ENCODE measurements at places on chromosomes 6 and 20. TPM values are rescaled to one million over a fixed set of nuclear protein-coding genes. Genes with fewer than 3 reads are reported as not detected.

GRCh38 chr6:20427856-20428255 is 26.2 kb downstream of the E2F3 start:
- no peak for DNase-seq

DNA sequence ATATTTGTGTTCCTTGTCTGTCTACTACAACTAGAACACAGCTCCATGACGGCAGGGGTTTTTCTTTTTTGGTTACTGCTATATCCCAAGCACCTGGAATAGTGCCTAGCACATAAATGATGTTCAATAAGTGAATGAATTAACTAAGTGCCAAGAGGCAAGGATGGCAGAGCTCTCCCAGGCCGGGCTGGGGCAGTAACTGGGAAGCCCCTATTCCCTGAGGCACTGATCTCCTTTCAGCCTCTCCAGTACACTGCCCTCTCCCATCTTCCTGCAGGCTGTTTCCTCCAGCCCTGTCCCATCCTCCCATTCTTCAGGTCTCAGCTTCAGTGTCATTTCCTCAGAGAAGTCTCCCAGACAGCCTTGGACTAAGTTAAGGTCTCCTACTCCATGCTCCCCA is 29.0 kb upstream of the SPDEF start:
- DNase-seq: no peak

- DNase-seq: no peak
These were observed 128.1 kb downstream of the MYLK4 start for GRCh38 chr6:2622671-2623070.

- DNase-seq: no peak
These were observed 164.9 kb downstream of the TMEM242 start for GRCh38 chr6:157158456-157158855.

GRCh38 chr6:16183187-16183664 is 54.3 kb downstream of the MYLIP start:
- DNase-seq: no peak

- DNase-seq: no peak
These were observed 4.4 kb upstream of the LAMA4 start for GRCh38 chr6:112258642-112259336.

DNA sequence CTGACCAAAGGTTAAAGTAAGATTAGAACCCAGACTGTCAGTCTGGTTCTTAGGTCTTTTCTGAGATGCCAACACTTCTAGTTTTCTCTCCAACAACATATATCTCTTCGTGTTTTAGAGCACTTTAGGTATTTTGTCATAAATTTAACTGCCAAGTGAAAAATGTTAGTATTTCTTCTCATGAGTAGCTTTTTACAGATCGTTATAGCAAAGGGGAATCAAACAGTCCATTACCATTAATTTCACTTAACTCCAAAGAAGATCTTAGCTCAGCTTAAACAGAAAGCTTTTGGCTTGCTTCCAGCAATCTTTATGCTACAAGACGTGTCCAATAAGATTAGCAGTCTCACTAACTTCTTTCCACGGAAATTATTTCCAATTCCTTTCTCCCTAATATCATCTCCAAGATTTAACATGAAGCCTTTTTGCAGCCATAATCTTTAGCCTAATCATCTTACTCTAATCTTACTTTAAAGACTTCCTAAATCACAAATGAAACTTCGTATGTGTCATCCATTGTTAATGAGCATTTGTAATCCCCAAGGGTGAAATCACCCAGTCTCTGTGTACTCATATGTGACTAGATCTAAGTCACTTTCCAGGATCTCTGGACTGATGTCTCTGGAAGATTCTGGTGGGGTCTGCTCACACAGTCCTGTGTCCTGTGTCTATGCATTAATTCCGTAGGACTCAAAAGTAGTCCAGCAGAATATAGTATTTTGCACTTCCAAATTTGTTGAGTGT is 38.7 kb downstream of the MOXD1 start:
- no peak for DNase-seq

GRCh38 chr6:158894193-158894592 is 75.0 kb upstream of the EZR start:
- no peak for DNase-seq

DNA sequence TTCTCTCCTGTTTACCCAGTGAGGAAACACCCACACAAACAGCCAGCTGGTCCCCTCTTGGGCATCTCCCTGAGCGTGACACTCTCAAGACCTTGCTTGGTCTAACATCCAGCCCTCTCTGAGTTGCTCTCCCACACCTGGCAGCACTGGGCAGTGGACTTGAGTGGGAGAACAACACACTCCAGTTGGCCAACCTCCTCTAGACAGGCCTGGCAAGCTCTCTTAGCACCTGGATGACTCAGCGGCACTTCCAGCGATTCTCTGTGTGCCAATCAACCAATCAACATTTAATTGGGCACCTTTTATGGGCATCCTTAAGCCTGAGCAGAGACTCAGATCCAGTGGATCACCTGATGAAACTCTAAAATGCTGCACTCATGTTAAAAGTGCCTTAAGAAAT is 76.6 kb upstream of the QKI start:
- DNase-seq: no peak

DNA sequence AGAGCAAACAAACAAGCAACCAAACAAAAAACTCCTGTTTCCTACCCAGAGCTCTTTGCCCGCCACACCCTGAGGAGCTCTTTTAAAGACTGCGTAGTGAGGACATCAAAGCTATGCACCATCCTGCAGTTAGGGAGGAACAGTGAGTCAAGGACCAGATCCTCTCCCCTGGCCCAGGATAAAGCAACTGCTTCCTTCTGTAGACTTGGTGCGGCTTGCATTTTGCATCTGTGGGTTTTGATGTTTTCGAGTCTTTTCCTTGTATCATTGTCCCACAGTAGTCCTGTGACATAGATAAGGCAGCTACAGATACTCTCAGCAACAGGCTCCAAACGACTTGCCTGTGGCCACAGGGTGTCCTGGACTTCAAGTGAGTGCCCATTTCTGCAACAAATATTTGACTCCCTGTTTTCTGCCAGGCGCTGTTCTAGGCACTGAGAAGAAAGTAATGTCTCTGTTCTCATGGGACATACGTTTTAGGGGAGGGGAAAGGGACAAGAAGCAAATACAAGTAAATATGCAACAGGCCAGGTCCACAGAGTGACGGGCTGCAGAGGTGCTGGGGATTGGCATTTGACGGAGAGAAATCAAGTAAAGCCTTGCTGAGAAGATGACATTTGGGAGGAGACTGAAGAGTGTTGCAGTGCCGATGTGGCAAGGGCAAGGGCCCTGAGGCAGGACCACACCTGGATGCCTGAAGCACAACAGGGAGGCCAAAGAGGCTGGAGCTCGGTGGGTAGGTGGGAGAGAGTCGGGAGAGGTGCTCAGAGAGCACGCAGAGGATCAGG is 35.9 kb upstream of the MAP3K4 start:
- no peak for DNase-seq

DNA sequence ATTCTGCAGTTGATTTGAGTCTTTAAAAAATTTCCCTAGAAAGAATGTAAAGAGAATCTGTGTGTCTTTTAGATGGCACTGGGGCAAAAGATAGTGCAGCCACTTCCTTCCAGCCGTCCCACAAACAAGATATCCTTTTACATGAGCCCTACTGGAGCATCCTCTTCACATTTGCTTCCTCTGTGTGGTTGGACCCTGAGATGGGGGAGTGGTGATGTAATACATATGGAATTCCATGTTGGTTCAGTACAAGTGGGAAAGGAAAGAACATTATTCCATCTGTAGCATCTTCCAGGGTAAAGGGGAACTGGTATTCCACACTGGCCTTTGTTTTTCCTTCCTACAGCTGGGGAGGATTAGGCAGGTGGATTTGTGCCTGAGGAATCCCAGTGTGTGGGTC is 78.9 kb upstream of the ISM1 start:
- DNase-seq: no peak

DNA sequence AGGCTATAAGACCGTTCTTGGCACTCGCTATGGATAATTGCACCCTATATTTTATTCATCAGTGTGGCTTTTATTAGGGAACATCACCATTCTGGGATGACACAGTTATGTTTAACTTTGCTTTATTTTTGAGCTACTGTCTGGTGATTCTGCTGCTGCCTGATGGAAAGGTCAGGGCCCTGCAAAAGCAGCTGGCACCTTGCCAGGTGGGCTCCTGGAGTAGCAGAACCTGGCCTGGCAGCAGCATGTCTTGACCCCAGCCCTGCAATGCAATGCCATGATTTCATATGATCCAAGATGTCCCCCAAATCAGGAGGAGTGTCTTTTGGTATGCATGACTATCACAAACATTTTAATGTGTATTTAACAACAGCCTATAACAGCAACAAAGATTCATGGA is 228.4 kb upstream of the RSPO3 start:
- DNase-seq: no peak

DNA sequence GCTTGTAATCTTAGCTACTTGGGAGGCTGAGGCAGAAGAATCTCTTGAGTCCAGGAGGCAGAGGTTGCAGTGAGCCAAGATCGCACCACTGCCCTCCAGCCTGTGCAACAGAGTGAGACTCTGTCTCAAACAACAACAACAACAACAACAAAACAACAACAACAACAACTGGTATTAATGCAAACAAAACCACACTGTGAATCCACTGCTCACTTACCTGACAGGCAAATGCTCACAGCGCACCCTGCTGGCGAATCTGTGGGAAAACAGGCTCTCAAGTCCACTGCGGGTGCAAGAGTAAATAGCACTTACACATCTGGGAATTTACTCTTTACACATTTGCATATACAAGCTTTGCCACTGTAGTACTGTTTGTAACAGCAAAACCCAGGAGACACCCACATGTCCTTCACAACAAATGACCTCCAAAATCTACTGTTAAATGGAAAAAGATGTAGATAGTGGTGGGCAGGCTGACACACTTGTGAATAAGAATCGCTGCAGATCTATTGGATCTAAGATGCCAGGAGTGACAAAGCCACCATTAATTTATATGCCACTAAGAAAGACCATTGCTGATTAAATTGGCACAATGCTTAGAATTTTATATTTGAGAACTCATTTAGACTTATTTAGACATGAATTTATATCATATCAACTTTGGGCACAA is 29.3 kb downstream of the NSFL1C start:
- no peak for DNase-seq

DNA sequence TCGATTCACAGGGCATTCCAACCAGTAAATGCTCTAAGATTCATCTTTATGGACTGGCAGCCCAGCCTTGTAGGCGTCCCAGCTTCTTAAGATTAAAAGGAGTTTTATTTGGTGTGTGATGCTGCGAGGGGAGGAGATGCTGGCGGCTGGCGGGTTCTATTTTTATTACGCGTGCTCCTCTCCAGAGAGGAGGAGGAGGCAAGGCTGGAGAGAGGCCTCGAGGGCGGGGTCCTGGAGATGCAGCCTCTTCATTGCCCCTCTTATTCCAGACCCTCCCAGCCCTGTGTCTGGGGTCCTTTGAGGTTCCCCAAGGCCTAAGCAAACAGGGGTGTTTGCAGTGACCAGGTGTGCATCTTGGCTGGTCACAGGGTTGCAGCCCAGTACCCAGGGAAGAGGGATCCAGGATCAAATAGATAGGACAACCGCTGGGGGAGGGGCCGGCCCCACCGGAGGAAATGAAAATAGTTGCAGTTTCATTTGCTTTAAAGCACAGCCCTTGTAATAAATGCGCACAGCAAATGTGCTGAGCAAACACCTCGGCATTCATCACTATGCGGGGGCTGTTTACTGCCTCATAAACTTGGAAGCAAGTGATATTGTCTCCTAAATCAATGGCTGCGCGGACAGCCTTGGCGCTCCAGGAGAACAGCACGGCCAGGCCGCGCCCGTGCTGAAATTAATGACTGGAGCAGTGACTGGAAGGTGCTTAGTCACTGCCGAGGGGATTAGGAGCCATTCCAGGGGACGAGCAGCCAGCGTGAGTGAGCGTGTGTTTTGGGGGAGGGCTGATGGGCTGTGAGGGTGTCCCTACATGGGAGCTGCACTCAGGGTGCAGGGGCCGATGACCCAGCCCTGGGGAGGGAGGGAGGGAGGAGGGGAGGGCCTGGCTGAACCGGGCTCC is 83.0 kb downstream of the TMEM242 start:
- DNase-seq: no peak

GRCh38 chr6:44942201-44942600 is 385.9 kb upstream of the RUNX2 start:
- DNase-seq: no peak

GRCh38 chr6:109939654-109940053 is 38.5 kb upstream of the GPR6 start:
- no peak for DNase-seq

DNA sequence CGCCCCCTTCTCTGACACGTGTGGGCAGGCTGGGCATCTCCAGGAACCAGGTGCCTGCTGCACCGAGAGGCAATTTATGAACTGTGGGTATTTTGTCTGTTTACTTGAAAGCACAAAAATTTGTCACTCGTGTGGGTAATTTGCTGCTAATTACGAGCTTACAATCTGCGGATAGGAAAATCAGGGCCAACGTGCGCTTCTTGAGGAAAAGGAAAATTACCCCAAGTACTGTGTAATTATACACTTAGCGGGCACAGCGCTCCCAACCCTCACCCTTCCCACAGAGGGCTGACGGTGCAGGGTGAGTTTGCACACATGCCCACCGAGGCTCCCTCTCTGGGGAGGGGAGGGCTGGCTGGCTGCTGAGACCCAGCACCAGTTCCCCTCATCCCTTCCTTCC is 25.3 kb upstream of the MDGA1 start:
- DNase-seq: no peak

GRCh38 chr6:42471142-42471541 is 19.4 kb upstream of the TRERF1 start:
- DNase-seq: no peak

GRCh38 chr6:111692327-111693164 is 86.9 kb upstream of the TRAF3IP2 start:
- DNase-seq: no peak

Gene PMEPA1
- total RNA-seq: 20.0 TPM

Gene CCND3
- total RNA-seq: 28.4 TPM

Gene ADAM33
- 5.7 TPM for total RNA-seq

Gene XKR7
- 1.8 TPM for total RNA-seq

Gene LZTS3
- total RNA-seq: 33.3 TPM

Data from H1 (cell line).